ENCODE measurements at places on chromosomes 7 and 10. TPM values are rescaled to one million over a fixed set of nuclear protein-coding genes. Genes with fewer than 3 reads are reported as not detected.

Gene FXYD4
- 0.52 TPM for polyA plus RNA-seq

DNA sequence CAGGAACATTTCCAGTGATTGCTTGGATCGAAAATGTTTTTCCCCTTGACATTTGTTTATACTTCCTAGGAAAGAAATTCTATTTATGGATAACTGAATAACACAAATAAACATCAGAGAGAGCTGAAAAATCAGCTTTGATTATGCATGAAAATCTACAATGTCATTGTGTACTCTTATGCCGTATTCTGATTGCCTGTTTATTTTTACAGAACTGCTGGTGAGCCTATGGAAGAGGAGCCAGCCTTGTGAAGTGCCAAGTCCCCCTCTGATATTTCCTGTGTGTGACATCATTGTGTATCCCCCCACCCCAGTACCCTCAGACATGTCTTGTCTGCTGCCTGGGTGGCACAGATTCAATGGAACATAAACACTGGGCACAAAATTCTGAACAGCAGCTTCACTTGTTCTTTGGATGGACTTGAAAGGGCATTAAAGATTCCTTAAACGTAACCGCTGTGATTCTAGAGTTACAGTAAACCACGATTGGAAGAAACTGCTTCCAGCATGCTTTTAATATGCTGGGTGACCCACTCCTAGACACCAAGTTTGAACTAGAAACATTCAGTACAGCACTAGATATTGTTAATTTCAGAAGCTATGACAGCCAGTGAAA, 121.5 kb downstream of the TWIST1 start:
- DNase-seq, result no peak

Gene CNTNAP2
- polyA plus RNA-seq, result 22.3 TPM

DNA sequence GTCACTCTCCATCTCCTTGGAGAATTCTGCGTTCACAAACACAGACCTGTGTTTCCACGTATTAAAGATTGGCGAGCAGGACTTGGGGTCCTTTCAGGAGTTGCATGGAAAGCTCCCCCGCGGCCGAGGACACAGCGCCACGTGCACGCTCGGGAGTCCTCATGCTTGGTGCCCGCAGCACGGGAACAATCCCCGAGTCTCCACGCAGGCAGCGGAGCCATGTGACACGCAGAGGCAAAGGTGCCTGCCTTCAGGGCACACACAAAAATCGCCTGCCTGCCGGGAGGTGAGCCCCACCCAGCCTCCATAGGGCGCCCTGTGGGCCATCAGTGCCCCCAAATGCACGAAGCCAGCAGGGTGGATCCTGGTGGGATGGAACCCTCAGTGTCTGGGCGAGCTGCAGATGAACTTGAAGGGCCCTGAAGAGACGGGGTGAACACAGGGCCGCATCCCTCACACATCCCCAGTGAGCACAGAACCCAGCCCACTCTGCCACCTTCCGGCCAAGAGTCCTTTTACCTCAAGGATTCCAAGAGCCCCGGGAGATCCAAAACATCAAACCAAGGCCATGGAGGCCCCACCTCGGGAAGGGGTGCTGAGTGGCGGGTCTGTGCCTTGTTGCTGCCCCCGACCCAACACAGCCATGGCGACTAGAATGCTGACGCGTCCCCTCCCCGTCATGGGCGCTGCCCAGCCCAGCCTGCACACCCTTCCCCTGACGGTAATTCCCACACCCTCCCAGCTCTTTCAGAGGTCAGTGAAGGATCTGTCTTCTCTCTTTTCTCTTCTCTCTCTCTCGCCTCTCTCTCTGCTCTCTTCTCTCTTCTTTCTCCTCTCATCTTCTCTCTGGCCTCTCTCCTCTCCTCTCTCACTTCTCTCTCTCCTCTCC, 55.9 kb downstream of the CFAP46 start:
- no peak for DNase-seq

DNA sequence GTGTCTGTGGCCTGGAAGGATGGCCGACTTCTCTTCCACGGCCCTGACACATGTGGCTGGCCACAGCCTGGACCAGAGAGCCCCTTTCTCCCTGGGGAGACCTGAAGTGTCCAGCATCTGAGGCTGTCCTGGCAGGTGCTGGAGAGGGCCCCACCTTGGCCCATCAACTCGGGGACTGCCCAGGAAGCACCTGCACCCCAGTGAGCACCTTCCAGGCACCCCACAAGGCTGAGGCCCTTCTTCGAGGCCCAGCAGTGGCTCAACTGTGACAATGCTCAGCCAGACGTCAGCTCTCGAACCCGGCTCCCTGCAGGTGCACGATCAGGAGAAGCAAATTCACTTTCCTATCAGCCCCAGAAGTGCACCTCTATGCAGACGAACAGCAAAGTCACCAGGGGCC, 24.3 kb downstream of the RGS10 start:
- DNase-seq, result no peak
